ENCODE measurements at places on chromosomes 4 and X. TPM values are rescaled to one million over a fixed set of nuclear protein-coding genes. Genes with fewer than 3 reads are reported as not detected.

DNA sequence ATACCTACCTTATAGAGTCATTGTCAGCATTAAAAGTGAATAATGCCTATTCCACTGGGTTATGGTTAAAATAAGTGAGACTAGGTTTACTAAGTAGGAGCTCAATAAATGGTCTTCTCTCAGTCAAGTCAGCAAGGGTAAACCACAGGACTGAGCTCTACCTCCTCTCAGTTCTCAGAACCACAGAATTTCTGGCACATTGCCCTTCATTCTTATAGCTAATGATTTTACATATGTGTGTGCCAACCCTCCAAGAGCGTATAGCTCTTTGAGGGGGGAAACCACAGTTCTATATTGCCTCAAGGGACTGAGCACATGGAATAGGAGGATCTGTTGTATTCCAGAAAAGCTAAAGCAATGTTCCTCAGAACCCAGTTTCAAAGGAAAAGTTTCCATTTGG is 124.8 kb downstream of the ATG4A start:
- no peak for DNase-seq

DNA sequence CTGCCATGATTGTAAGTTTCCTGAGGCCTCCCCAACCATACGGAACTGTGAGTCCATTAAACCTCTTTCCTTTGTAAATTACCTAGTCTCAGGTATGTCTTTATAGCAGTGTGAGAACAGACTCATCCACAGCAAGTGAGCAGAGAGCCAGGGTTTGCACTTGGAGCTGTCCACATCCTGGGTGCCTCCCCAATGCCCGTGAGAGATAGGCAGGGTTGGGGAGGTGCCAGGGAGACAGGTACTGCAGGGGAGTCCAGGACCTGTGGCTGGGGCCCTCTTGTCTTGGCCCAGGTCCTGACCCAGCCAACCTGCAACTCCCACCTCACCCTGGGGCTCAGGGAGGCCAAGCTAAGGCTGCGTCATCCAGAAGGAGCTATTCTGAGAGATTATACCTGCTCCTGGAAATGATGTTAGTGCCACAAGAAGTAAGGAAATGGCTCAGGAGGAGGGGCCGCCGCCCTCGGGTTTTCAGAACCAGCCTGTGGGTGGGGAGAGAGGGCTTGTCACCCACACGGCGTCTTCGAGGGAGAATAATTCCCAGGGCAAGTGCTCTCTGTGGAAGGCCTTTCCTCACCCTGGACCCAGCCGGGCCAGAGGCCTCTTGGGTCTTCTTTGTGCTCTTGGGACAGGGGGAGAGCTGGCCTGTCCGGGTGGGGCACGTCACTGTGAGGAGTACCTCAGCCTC is 66.5 kb downstream of the ADRA2C start:
- DNase-seq = no peak

DNA sequence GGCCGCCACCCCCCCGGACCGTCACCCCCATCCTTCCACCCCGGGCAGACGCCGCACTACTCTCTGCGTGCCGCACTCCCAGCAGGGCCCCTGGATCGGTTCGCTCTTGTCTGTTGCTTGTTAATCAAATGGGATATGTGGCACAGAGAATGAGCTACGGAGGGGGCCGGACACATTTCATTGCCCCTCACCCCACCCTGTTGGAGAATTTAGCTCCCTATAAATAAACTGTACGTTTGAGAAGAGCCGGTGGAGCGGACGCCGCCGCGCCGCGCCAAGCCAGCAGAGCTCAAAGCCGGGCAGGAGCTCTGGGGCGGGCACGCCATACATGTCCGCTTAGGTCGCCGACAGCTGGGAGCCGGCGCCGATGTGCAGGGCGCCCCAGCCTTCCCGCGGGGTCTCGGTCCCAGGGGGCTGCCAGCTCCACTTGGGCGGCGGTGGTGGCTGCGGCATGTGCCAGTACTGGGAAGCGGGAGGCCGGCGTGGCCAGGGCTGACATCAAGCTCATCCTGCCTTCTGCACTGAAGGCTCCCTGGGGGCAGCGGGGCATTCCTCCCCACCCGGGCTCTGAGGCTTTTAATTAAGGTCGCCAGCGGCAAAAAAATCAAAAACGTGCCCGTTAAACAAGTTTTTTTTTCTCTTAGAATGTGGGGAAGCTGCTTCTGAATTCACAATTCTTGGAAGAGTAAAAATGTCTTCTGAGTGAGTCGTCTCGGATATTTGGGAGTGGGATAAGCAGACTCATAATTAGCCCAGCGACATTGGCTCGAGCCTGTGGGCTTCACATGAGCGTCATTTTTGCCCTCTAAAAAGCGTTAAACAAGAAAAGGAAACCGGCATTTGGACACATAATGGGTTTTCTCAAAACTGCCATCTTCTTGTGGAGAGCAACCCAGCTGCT is 1.1 kb upstream of the PCDH19 start:
- DNase-seq = peak; percentile 41

DNA sequence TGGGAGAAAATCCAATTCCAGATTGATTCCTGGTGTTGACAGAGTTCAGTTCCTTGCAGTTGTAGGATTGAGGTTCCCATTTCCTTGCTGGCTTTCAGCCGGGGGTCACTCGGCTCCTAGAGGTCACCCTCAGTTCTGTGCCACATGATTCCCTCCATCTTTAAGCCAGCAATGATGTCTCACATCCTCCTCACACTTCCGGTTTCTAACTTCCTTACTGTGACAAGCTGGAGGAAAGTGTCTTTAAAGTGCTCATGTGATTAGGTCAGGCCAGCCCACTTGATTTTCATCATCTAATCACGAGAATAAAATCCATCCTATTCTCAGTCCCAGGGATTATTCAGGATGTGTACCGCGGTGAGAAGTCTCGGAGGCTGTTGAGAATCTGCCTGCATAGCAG is 19.4 kb upstream of the SMIM31 start:
- DNase-seq = no peak

DNA sequence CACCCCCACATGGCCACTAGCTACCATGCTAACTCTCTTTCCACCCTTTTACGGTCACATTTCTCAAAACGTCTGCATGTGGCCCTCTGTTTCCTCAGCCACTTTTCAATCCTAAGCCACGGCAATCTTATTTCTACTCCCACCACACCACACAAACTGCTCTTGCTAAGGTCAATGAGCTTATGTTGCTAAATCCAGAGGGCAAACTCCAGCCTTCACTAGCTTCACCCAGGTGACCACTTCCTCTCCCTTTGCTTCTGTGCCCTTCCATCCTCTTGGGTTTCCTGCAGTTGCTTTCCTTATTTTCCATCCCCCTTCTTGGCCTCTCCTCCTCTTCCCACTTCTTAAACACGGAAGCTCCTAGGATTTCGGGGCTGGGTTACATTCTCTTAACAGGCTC is 16.5 kb downstream of the CETN2 start:
- no peak for DNase-seq

GRCh38 chr4:76410636-76411035 is 10.3 kb downstream of the CCDC158 start:
- no peak for DNase-seq

- no peak for DNase-seq
Measured at GRCh38 chrX:39018541-39018940, 217.3 kb downstream of the MID1IP1 start.

DNA sequence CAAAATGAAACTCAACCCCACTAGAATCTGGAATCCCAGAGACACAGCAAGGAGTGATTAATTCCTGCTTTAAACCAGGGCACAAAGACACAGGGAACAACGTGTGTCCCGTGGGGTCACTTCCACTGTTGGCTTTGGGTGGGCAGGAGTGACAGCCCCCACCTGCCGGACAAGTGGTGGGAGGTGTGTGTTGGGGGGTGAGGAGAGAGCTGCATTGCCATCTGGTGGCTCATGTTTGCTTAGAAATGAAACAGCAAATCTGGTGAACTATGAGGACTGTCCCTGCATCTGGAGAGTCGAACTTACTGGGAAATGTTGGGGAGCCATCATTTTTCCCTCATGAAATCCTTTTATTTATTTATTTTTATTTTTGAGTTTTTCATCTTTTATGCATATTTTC is 75.9 kb upstream of the AFAP1 start:
- DNase-seq = no peak

GRCh38 chr4:176266026-176266425 is 3.0 kb downstream of the ASB5 start:
- no peak for DNase-seq

DNA sequence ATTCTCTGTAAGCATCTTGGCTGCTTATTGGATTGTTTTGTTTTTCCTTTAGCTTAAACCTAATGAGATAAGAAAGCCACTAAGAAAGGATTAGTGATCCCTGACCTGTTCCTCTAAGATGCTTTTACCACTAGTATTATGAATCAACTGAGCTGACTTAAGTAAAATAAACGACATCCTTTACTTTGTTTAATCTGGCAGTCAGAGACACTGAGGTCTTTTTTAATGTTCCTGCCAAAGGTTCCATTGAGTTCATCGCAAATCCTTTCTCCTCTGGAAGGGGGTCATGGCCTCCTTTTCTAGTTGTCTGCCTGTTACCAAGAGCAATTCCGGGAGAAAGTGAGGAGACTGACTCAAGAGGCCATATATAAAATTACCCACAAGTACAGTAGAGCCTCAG is 1038.3 kb upstream of the SLIT2 start:
- no peak for DNase-seq

- peak; percentile 62 for DNase-seq
Measured at GRCh38 chr4:110268352-110268751, 69.9 kb upstream of the ELOVL6 start.

DNA sequence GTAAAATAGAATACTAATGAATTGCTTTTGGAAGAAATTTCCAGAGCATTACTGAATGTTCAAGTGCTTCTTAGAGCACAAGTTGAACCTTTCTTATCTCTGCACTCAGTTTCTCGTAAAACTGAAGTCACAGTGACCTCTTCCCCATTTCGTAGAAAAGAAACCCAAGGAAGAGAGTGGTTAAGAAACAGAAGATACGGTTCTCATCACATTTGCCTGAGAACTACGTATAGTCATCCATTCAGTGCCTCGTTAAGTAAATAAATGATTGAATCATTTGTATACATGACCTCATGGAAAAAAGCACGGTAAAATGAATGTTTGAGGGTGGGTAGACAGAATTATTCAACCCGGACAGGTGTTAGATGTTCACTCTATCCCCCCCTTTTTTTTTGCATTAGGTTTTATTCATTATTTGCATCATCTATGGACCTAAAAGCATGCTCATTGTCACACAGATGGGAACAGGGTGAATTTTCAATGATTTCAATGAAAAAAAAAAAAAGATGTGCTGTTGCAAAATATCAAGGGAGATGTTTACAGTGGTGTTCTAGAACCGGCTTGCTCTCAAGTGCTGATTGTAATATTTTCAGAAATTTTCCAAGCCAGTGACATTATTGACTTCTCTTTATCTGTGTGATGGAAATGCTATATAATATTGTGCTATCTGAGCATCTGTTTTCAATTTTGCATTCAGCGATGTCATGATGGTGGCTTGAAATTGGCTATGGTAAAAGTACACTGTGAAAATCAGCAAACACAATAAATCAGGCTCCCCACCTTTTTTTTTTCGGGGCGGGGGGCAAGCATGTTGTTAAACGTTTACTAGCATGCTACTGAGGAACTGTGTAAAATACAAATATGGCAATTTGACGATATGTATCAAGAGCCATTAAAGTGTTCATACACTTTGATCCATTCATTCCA is 4.3 kb downstream of the RHOH start:
- DNase-seq = peak; percentile 86

- no peak for DNase-seq
Measured at GRCh38 chrX:69297506-69297905, 132.3 kb upstream of the PJA1 start.

DNA sequence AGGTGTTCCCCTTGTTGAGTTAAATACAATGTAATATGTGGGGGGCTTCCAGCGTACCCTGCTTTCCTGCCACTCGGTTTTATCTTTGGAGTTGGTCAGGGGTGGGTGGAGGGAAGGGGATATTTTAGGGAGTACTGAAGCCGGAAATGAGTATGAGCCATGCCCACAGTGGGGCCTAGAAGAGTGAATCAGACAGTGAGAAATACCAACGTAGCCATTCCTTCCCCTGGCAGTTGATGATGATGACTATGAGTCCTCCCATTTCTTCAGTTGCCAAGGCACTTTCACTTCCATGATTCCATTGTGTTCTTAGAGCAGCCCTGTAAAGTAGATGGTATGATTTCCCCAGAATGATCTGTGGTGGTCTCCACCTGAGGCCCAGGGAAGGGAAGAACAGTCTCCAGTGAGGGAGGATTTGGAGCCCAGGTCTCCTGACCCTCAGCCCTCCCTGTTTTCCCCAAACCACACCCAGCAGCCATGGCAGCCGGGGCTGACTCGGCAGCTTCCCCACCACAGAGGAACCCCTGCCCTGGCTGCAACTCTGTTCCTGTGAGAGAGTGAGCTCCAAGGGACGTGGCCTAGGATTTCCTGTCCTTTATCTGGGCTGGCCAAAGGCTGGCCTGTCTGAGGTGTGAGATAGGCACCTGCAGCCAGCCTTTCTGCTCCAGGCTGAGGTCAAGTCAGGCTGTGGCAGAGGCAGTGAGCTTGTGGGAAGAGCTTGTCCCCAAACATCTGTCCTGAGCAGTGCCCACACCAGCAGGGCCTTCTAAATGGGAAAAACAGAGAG is 52.7 kb downstream of the STARD8 start:
- DNase-seq = no peak

DNA sequence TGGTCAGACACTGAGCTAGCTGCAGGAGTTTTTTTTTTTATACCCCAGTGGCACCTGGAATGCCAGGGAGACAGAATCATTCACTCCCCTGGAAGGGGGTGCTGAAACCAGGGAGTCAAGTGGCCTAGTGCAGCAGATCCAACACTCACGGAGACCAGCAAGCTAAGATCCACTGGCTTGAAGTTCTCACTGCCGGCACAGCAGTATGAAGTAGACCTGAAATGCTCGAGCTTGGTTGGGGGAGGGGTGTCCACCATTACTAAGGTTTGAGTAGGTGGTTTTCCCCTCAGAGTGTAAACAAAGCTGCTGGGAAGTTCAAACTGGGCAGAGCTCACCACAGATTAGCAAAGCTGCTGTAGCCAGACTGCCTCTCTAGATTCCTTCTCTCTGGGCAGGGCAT is 537.9 kb upstream of the LCORL start:
- no peak for DNase-seq

DNA sequence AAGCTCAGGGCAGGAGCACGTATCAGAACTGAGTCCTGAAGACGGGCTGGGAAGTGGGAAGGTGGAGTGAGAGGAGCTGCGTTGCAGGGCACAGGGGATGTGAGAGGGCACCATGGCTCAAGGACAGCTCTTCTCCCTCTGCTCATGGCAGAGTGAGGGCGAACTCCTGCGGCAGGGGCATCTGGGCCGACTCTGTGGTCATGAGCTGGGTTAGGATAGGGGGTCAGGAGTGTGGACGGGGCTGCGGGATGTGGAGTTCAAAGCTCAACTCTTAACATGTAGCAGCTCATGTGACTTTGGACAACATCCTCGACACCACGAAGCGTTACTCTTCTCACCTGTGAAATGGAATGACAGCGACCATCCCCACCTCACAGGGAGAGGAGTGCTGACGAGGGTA is 19.4 kb upstream of the SORCS2 start:
- DNase-seq = no peak

- no peak for DNase-seq
Measured at GRCh38 chr4:111639876-111640275, 505.4 kb upstream of the FAM241A start.

- no peak for DNase-seq
Measured at GRCh38 chr4:38568768-38569167, 95.2 kb upstream of the KLF3 start.

Gene ASB5
- total RNA-seq = not detected

Gene PDCL2
- total RNA-seq = not detected

Gene POLN
- 2.3 TPM for total RNA-seq

Gene MAGEA2B
- not detected for total RNA-seq

Gene HSD17B13
- 0.19 TPM for total RNA-seq

Gene NWD2
- total RNA-seq = not detected

Gene SLC49A3
- 0.72 TPM for total RNA-seq

Gene AWAT2
- not detected for total RNA-seq

Gene PCDH10
- total RNA-seq = not detected

Gene HEPH
- total RNA-seq = not detected

Gene SHROOM2
- not detected for total RNA-seq

Data from activated CD4-positive, alpha-beta T cell treated with anti-CD3 and anti-CD28 coated beads, Interleukin-2, amount 10 ng/mL, durations not matched to agents 24 days and 14 days (primary cell).